ENCODE measurements at places on chromosomes 5 and 9. TPM values are rescaled to one million over a fixed set of nuclear protein-coding genes. Genes with fewer than 3 reads are reported as not detected.

EIF4E1B gene
- total RNA-seq: not detected

SFXN1 gene
- total RNA-seq: 89.4 TPM

ATP6V0E1 gene
- 327 TPM for total RNA-seq

DNA sequence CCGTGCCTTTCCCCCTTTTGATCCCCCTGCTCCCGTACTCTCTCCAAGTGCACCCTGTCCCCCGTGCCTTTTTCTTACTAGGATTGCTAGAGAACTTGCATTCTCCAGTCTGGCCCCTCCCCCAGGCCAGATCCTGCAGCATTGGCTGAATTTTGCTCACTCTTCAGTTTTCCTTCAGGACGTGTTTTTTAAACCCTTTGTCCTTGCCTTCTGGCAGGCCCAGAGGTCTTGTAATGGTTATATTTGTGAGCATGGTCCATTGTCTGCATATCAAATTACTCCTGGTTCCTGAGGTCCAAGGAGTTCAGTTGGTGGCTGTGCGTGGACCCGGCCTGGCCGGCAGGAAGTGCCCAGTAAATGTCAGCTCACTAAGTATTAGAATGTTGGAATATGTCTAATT, 606 bp downstream of the TBC1D13 start:
- DNase-seq: no peak

- DNase-seq: no peak
Measured at GRCh38 chr5:51566953-51567352, 183.7 kb downstream of the ISL1 start.

DNA sequence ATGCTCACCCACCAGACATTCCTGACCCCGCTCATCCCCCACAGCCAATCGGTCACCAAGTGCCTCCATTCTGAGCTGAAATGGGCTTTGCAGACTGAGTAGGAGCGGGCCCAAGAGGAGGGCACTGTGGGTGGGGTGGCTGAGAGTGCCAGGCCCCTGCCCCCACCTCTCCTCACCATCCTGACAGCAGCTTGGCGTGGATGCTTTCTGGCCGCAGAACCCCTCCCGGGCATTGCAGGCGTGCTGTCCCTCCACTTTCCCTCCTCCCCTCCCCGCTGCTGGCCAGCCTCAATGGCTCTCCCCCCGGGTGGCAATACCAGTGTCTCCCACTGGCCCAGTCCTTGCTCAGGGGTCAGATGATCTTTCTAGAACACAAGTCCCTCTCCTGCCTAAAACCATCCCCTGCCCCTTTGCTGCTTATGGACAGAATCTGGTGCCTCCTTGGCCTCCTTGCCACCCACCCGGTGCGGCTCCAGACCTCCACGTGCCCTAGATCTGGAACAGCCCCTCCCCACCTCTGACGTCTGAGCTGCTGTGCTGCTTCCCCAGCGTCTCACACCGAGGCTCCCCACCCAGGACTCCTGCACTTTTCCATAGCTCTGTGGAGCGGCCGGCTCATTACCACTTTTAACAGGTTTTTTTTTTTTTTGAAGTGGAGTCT, 6.1 kb downstream of the FLT4 start:
- no peak for DNase-seq
